ENCODE measurements at places on chromosomes 4 and X.

DNA sequence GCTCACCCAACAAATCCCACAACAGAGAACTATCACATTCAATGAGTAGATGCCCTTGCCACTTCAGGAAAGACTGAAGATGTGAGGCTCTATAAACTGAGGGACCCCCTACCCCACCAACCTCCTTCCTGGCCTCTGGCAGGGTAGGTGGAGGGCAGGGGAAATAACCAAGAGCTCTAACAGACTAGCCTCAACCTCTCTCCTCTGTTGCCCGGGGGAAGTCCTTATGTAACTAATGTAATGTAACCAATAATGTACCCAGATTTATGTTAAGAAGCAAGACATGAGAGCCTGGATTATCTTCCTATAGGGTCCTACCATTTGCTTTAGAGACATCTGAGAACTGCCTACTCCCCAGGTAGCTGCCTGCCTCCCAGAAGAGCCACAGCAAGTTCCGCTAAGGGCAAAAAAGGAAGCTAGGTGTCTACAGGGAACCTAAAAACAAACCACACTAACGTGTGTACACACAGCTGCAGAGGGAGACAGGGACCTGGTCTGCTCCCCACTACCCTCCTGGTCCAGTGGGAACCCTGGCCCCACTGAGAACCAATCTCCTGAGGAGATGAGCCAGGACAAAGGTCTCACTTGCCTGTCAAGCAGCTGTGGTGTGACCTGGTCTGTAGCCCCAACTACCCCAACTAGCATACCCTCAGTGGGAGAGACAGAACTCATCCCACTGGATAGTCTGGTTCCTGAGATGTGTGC, 17.7 kb downstream of the OTUD5 start:
- no peak for DNase-seq

- no peak for DNase-seq
These were observed 23.1 kb downstream of the BANK1 start for GRCh38 chr4:101813604-101814003.

- no peak for DNase-seq
These were observed 19.0 kb upstream of the MRPL1 start for GRCh38 chr4:77843628-77844027.

DNA sequence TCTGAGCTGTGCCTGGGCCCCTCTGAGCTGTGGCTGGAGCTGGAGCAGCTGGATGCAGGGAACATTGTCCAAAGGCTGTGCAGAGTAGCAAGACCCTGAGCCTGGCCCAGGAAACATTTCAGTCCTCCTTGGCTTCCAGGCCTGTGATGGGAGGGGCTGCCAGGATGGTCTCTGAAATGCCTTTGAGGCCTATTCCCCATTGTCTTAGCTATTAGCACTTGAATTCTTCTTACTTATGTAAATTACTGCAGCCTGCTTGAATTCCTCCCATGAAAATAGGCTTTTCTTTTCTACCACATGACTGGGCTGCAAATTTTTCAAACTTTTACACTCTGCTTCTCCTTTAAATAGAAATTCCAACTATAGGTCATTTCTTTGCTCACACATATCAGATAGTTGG, 349.8 kb upstream of the KLHL4 start:
- DNase-seq = no peak

GRCh38 chr4:71293705-71294104, 45.1 kb upstream of the SLC4A4 start:
- DNase-seq = peak; percentile 84

DNA sequence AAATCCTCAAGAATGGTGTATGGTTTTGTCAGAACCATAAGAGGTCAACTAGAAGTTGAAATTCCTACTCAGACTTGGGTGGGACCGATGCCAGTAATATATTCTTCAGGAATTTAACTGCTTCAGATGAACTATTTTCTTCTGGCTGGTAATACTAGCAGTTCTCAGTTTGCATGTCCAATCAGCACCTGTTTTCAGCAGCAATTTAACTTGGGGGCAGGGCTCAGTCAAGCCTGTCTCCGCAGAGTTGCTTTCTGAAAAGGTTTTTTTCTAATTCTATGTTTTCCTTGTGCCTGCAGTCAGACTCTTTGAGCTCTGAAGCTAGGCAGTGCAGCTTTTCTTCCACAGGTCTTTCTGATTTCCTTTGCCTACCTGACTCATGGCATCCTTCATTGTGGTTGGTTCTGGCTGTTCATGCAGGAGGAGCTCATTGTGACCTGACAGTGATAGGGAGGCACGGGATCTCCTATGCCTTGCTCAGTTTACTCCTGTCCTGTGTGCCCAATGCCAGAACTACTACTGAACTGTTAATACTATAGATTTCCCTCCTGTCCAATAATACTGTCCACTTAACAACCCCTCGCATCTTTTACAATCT, 17.3 kb upstream of the FMR1 start:
- DNase-seq = no peak

DNA sequence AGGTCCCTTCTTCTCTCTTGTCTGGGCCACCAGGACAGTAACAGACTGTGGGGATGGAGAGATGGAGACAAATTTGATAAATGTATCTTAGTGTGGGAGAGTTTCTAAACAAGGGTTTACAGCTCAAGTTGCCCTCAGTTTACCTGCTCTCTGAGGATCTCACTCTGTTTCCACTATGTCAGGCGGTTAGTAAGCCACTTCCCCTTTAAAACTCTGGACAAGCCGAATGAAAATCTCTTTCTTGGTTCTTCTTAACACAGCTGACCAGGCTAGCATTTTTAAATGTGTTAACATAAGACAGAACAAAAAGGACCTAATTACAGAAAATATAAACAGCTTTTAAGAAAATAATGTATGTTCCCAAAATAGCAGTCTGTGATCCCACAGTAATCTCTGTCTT, 2.9 kb upstream of the SCARB2 start:
- DNase-seq = no peak

DNA sequence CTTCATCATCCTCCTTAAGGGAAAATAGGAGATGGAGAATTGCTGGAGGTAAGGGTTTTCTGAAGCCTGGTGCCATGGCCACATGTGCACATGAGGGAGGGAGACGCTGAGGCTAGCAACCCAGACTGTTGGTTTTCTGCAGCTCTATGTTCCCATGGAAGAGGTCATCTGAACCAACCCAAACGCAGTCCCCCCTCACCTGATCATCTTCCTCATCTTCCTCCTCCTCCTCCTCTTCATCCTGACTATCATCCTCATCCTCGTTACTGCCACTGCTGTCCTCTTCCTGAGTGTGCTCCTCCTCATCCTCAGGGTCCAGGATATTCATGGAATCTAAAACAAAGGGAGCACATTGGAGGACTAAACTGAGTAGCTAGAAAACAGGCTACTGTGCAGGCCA, 124.6 kb downstream of the HUWE1 start:
- DNase-seq = no peak

DNA sequence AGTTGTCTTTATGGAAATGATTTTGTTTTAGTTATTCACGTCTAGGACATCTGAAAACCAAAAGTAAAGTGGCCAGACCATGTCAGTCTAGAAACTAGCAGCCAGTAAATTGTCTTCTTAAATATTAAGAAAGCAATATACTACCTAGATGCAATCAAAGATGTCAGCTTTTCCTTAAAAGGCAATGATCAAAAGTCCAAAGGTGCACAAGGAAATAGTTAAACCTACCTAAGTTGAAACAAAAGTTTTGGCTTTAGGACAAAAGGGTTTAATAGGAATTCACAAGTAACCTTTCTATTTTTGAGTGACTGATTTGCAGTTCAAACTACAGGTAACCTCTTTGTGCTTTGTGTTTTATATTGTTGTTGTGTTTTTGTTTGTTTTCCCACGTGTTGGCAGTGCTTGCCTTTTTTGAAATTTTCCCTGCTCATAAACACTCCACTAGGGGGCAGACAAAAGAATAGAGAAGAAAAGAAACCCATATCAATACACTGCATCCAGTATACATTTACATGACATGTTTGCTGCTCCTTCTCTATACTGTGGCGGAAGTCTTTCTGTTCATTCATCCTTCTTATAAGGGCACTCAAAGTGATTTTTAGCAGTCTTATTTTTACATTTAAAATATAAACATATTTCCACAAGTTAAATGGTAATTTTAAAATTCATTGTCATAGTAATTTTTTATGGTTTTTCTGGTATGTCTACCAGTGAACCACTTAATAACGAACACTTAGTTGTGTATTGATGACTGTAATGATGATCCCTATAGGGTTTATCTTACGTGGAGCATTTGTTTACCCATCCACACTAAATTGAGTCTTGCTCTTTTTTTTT, 62.7 kb downstream of the GAB1 start:
- peak; percentile 67 for DNase-seq

- DNase-seq = no peak
These were observed 38.2 kb downstream of the GLUD2 start for GRCh38 chrX:121085612-121086010.

DNA sequence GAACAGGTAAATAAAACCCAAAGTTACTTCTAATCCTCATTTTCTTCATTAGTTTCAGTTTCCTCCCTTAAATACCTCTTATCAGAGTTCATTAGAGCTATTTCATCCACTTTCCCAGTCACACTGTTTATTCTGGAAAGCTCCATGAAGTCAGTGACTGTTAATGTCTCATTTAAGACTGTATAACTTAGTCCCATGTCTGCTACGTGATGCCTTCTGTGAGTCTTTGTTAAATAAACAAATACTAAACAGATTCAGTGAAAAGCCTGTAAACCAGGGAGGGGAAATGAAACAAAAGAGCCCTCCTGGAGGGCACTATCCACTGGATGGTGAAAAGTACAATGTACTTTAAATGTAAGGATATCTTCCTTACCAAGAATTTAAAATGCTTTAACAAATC, 24.7 kb downstream of the ACE2 start:
- DNase-seq = no peak

- DNase-seq = no peak
These were observed 45.7 kb downstream of the SSX7 start for GRCh38 chrX:52608961-52609360.

GRCh38 chrX:121245763-121246162, 198.4 kb downstream of the GLUD2 start:
- no peak for DNase-seq

DNA sequence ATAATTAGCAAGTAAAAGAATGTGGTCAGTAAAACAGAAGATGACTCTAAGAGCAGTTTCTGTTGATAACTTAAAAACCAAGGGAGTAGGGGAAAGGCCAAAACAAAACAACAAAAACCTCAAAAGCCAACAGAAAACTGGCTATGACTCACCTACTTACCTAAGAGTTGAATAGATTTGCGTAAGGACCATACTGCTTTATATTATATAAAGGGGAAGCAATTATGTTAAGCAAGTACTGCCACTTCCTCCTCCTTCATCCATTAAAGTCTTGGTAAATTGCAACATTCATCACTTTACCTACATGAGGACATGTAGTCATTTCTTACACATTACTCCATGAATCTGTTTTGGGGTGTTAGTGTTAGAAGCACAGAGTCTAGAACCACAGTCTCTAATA, 85.9 kb upstream of the FAM47A start:
- no peak for DNase-seq

- DNase-seq = peak; percentile 2
These were observed 34.8 kb upstream of the USP51 start for GRCh38 chrX:55524487-55524886.

DNA sequence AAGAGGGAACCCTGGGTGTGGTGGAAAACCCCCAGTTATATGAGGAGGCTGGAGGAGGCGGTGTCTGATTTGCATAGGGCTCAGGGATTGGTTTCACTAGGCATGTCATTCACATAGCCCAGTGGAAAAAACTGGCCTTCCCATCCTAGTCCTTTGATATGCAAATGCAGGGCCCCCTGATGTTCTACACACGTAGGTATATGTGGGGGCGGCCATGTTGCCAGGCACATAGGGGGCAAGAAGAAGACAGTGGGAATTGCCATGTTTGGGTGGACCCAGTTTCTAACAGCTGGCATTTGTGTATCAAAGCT, 34.0 kb upstream of the ENPP6 start:
- no peak for DNase-seq

DNA sequence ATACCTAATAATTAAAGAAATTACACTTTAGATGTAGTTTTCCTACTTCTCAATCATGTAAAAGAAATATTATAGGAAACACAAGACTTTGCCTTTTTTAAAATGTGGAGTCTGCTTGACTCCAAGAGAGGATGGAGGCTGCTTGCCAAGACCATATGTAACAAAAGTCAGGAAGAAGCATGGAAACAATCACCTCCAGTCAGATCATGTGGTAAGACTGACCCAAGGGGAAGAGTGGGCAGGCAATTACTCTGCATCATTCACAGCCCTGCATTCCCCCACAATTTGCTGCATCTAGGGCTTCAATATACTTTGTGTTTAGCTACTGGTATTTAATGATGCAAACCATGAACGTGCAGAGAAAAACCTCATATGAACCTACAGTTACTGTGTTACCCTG, 78.0 kb upstream of the RXFP1 start:
- no peak for DNase-seq

GRCh38 chr4:3827616-3828492, 61.7 kb downstream of the ADRA2C start:
- DNase-seq = peak; percentile 74

- DNase-seq = peak; percentile 51
These were observed 1.4 kb upstream of the GPR173 start for GRCh38 chrX:53047228-53047627.

- DNase-seq = no peak
These were observed 24.0 kb downstream of the TECRL start for GRCh38 chr4:64385220-64385619.

DNA sequence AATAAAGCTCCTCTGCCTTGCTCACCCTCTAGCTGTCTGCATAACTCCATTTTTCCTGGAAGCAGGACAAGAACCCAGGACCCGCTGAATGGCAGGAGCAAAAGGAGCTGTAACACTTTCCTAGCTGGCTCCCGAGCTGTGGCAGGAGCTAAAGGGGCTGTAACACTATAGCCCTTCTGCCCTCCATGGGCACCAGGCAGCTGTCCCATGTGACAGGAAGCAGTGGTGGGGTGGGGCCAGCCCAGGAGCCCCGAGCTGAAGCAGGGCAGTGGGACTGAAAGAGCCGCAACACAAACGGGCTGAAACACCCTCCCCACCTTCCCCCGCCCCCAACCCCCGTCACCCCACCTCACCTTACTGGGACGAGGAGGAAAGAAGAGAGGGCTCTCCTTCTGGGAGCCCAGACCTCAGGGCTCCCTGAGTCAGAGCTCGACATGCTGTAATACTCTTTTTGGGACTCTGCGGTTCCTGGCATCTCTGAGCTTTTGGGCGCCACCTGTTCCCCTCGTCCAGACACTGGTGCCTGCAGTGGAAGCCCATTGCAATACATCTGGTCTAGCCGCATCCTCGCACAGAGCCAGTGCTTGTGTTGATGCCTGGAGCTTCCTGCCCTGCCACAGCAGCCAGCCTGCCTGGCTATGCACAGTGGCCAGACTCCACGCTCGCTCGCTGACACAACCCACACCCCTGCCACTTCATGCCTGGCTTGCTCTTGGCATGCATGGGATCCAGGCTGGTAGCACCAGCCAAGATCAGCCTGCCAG, 39.4 kb downstream of the PPM1K start:
- no peak for DNase-seq

GRCh38 chr4:896216-896615, 35.9 kb downstream of the GAK start:
- DNase-seq = no peak
